ENCODE measurements at places on chromosomes 5 and 9.

- no peak for DNase-seq
Observed at GRCh38 chr9:72151104-72151503, 1.9 kb downstream of the GDA start.

- no peak for DNase-seq
Observed at GRCh38 chr9:90773617-90774016, 28.0 kb upstream of the SYK start.

DNA sequence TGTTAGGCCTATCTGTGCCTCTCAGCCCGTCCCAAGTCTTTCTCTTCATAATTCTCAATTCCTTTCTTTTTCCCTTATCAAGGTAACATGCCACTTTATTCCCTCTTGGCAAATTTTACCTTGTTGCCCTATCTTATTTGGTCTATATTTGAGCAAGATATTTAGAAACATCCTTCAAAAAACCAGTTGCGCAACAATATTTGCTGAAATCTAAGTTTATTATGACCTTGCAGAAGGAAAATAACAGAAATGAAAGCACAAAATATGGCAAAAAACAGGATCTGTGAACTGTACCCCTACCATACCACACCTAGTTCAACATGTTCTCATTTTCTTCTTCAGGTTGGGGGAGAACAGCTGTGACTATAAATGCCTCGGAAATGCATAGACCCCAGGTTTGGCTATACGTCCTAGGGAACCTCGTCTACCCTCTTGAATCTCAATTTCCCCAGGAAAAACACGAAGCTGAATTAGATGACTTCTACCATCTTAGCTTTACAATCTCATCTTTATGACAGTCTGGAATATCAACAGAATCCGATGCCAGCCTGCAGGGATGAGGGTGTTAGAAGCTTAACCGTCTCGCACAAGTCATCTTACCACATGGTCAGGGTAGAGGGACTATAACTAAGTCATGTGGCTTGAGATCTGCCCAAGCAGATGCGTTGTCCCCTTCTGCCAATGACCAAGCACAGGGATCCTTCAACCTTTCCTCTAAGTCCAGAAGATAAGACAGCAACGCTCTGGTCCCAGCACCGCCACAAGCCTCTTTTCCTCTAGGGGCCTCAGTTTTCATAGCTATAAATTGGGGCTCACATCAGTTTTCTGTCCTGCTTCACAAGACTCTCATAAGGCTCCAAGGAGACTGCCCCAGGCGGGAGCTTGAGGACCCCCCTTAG lies 1.3 kb downstream of the LCP2 start:
- no peak for DNase-seq

DNA sequence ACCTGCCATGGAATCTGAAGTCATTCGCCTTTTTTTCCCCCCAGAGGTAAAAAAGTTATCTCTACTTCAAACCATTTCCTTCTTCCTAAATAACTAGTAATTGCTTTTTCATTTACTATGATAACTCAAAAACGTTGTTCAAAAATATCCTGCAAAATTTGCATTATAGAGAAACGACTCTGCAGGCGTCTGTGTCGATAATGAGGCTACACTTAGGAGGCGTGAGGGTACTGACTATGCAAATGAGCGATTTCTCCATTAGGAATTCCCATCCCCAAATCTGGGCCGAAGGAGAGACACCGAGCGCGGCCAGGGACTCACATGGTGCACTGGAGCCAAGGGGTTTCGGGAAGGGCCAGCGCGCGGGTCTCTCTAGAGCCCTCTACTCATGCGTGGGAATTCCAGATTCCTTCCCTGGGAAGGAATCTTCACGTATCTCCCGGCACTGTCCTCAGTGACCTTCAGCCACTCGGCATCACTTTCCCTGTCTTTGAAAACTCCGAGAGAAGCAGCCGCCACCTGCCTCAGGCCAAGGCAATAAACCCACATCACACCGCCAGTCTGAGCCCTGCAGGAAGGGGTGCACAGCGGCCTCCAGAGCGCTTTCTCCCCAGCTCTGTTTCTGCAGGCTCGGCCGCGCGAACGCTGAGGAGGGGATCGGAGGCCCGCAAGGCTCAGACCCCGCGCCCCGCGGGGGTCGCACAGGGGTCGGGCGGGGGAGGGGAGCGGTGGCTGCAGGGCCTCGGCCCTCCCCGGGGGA lies 718 bp upstream of the DENND4C start:
- peak; percentile 43 for DNase-seq

DNA sequence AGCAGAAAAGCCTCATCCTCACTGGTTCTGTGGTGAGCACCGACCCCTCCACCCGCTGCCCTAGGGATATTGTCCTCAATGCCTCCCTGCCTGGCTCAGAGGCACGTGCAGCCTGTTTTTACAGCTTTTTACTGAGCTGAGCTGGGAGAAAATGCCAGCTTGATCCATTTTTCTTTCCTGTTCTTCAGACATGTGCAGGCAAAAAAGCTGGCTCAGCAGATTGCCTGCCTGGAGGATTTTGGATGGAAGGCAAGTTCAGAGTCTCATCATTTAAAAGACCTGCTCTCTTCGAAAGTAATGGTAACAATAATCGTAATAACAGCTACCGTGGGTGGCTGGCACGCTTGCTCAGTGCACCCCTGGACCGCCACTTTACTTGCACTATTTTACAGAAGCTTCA lies 135.0 kb upstream of the SMIM23 start:
- no peak for DNase-seq

- DNase-seq = no peak
Observed at GRCh38 chr5:110665184-110665726, 61.2 kb downstream of the TMEM232 start.

DNA sequence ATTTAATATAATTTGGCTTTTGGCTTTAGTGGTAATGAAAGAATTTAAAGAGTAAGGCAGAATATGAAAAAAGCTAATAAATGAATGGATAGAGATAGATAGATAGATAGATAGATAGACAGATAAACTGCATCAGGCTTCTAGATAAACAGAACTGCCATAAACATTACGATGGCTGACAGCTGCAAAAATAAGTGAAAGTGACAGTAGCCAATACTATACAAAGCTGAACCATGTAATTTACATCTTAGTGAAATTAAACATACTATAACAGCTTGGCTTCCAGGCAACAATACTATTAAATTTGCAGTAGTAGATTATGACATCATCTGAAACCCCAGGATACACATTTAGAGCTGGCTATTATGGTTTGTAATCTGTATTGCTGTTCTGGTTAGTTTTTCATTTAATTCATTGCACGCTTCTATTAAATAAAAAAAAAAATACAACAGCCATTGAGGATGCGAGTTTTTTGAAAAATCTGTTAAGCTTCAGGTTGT lies 1354.8 kb downstream of the PTPRD start:
- DNase-seq = peak; percentile 12

- peak; percentile 88 for DNase-seq
Observed at GRCh38 chr9:127224883-127225739, 39.5 kb upstream of the GARNL3 start.

DNA sequence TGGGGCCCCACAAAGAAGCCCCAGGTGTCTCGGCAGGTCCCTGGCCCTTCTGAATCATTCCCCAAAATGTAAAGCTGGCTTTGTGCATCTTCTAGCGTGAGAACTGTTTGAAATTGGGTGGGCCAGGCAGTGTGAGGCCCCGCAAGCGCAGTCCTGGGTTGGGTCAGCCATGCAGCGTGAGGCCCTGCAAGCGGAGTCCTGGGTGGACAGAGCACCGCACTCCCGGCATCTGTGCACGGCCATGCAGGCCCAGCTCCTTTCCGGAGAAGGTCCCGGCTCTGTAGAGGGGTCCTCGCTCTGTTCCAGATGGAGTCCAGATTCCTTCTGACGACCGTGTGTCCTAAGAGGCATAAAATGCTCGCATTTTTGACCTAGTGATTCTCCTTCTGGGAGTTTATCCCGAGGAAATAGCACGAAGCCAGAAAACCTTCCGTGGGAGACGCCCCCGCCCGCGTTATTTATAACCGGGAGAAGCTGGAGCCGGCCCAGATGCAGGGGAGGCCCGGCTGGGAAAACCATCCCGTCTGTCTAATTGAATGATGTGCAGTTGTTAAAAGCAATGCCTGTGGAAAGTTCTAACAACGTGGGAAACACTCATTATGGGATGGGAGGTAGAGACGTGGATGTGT lies 19.4 kb upstream of the NOTCH1 start:
- DNase-seq = no peak

DNA sequence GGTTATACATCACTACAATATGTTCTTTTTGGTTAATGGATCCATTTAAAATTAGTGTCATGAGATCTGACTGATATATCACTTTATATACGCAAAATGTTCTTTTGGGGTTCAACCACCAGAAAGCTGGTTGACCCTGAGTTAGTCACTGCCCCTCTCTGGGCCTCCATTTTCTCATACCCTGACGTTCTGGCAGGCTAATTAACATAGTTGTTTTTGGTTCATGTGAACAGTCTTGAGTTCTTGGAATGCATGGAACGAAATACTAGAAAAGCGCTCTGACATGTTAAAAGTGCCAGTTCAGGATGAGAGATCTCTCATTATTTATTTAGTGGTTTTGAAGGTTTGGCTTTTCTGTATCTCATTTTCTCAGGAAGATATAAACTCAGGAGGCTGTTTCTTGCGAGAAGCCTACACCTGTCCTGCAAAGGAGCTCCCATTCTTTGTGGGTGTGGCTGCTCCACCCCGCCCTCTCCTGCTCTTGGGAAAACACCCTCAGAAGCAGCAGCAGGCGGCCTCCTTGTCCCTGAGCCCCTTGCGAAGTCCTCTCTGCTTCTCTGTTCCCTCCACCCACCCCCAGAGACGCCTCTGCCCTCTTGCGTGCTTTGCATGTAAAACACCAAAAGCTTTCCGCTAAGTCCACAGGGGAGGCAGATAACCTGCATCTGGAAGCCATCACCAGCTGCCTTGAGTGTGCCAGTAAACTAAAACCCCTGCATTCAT lies 302.4 kb upstream of the PANK3 start:
- DNase-seq = no peak

DNA sequence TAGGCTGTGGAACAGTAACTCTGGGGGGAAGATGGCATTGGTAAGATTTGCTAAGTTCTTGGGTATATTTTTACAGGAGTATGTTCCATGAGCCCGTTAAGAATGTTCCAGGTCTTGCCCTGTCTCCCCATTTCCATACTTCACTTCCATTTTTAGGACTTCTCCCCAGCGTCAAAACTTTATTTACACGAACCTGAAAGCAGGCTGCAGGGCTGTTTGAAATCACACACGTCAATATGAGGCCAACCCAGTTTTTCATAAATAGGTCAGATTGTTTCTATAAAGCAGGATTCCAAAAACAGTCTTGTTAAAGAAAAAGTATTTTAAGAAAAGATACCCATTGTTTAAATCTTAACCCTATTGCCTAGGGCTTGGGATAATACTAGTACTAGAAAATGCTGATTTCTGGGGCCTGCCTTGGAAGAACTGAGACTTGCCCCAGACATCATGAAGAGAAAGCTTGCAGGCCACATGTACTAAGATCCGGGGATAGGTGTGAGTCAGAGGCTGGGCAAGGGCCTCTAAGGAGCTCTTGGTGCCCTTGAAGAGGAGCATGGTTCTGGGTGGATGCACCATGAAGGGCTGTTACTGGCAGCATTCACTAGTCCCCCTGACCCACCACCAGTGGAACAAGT lies 24.2 kb downstream of the TRIO start:
- DNase-seq = no peak

DNA sequence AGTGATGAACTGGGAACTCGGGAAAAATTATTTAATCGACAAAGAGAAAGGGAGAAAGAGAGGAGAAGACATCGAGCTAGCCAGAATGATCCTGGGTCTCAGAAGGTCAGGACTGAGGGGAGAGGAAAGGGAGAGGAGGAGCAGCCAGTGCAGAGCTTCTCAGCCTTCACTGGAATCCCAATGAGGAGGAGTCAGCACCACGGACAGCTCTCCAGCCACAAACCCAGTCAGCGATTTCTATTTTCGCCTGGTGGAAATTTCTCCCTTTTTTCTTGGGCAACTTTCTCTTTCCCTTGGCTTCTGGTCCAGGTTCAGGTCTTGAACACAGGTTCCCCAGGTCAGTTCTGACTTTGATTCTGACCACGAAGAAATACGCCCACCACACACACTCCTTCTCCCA lies 1.6 kb upstream of the BRINP1 start:
- DNase-seq = no peak

DNA sequence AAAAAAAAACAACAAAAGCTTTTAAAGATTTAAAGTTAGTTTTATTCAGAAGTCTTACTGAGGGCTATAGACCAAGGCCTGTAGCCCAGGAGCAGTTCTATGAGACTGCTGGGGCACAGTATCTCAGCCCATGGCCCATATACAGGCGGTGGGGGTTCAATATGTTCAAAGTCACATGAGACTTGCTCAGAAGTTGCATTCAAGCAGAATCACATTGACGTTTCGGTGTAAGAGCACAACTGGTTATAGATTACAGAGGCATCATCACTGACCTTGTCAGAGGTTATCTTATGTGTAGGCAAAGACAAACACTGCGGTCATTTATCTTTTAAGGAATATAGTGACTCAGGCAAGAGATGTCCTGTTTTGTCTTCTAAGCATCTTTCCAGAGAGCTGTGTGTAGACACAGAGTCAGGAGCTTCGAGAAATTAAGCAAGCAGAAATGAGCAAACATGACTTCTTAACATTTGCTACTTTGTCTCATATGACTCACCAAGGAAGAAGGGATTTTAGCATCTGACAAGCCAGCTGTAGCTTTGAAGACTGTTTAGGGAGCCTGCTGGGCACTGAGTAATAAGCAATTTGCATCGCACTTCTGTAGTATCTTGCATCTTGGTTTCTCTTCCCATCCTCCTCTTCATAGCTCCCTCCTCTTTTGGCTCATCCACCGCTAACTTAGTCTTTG lies 12.9 kb upstream of the F2RL1 start:
- DNase-seq = no peak

DNA sequence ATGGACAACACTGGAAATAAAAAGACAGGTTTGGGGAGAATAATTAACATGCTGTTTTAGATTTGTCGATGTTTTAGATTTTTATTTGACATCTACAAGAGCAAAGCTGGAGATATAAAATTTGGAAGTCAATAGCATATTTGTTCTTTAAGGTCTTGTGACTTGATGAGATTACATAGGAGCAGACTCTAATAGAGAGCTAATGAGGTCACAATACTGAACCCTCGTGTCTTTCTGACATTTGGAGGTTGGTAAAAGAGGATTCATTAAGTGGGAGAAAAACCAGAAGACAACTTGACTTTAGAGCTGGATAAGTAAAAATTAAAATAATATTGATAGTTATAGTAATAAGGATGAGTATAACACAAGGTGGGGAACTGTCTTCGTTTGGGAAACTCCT lies 322.7 kb upstream of the SEMA6A start:
- no peak for DNase-seq

DNA sequence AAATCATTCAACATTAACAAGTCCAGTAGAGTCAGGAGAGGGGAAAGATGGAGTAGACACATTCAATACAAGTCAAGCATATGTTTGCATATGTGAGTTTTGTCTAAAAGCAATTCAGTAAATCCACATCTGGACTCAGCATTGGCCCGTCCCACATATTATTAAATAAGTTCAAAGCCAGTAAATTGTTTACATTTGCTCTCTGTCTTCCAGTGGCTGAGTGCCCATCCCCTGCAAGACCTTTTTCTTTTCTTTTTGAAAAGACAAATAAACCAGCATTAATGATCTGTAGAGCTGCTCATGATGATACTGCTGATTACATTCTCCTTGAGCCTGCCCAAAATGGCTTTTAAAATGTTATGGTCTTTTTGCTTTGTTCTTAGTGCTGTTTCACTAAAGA lies 71.1 kb downstream of the TNC start:
- no peak for DNase-seq

Measured in NCI-H1930 (cell line).